ENCODE measurements at places on chromosomes 16 and 17.

DNA sequence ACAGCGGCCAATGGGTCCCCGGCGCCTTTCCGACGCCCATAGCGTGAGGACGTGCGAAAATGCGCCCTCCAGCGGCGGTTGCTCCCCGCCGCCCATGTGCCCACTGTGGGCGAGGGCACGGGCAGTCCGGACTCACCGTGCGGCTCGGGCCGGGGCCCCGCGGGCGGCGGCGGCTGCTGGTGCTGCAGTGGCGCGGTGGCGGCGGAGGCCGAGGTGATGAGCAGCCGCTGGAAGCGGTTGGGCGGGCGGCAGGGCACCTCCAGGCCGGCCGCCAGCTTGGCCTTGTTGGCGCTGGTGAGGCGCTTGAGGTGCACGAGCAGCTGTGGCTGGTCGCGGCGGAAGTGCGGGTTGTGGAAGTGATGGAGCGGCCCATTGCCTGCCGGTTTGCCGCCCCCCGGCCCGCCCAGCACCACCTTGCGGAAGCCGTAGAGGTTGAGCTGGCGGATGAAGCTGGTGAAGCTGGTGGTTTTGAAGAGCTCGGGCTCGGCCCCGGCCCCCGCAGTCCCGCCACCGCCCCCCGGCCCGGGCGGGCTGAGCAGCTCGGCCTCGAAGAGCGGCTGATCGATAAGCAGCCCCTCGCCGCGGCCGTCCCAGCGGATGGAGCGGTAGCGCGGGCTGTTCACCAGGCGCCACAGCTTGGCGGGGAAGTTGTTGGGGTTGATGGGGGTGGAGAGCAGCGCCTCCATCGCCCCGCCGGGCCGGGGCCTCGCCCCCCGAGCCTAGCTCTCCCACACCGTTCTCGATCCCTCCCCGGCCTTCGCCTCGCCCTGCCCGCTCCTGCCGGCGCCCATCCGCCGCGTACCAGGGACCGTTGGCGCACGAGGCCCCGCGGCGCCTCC lies at the start of gene HSF5:
Gene HSF5, minus strand, starts transcription at position 820 of the 839 bp plus-strand sequence. Its CDS starts 134 bp downstream, at position 686.
- no peak for DNase-seq

- no peak for DNase-seq
Observed at GRCh38 chr16:82031116-82032084, 3.7 kb upstream of the HSD17B2 start.

DNA sequence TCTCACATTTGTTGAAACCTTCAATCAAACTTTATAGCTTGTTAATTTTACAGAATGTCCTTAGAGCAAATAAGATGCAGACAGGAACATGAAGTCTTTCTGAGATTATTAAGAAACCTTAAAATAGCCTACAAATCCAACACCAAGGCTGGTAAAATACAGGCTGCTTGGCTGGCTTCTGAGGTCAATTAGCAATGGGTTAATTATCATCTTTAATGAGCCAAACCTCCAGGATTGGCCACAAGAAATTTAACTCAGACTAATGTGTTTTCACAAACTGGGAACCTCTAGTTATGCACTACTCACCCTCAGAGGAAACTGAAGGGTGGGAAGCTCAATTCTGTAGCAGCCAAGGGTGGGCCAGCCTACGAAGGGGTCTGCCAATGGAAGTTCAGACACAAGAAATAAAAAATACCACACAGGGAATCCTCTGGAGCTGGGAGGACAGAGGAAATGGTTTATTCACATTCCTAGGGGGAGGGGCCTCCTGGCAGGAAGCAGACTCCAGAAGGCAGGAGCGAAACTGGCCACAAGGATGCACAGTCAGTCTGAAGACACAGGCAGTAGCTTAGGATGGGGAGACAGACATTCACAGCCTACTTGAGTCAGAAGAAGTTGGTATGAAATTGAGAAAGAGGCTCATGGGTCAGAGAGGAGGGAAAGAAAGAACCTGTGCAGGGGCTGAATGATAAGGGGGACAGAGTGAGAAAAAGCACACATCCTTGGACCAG lies 36.1 kb downstream of the HIC1 start:
- no peak for DNase-seq

DNA sequence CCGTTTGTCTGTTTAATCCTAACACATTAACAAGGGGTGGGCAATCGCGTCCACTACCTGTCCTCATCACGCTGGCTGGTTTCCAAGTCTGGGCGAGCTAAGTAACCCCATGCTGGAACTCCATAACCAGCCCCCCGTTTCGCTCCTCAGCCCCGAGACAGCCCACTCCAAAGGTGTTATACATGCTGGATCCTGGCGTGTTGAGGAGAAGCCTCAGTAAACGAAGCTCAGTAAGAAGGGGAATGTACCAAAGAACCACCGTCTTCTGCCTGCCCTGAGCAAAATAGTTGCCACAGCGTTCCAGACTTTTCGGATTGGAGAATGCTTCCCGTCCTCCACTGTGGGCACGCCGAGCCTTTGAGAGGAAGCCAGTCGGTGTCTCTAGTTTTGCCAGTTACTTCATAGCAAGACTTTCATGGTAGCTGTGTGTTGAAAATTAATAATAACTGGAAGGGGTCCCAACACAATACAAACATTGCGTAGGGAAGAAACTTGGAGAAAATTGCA lies 16.1 kb upstream of the C17orf78 start:
- DNase-seq: no peak

DNA sequence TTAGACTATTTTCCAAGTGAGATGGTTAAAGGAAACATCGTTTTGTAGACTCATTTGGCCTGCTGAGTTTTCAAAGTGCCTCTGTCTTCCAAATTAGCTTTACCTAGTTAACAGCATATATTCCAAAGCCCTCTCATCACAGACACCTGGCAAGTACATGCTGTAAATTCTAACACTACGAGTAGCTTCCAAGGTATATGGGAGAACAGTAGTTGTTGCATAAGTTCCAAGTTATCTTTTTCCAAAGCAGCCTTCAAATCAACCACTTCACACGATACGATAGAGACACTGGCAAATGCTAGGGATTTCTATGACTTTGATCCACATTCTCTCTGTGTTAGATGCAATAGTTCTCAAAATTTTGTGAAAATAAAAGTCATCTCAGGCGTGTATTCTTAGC lies 299.3 kb downstream of the CNTNAP4 start:
- DNase-seq: no peak

DNA sequence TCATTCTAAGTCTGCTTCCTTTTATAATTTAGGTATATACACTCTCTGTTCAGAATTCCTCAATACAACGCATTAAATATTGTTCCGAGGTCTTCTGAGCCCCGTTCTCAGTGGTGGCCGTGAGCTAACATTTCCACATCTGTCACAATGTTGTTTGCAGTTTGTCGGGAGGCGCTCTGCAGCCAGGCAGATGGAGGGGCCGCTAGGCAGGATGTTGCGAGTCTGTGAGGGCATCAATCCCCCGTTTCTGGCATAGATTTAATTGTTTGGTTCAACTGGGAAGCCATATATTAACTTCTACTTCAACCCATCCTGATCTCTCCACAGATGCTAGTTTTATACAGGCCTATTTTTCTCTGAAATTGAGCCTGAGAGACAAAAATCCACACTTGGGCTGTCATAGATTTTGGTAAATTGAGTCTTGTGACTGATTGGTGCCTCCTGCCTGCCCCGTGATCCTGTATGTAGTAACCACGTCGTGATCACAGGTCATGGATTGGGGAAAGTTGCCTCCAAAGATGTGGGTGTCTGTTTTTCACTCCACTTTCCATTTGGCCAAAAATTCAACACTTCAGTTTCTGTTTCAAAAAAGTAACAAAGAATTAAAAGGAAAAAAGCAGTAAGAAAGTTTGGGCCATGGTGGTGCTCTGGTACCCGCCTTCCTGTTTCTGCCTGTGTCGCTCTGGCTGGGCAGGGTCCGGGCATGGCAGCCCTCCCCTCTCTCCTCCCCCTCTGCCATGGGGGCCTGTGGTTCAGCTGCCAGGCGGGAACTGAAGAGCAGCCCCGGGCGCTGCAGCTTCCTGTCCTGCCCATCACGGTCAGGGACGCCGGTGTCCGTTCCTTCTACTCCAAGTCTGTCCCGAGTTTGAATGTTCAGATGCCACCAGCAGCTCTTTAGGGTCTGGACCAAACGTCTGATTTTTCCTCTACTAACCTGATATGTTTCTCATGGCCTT lies 41.5 kb downstream of the RPTOR start:
- DNase-seq: no peak

DNA sequence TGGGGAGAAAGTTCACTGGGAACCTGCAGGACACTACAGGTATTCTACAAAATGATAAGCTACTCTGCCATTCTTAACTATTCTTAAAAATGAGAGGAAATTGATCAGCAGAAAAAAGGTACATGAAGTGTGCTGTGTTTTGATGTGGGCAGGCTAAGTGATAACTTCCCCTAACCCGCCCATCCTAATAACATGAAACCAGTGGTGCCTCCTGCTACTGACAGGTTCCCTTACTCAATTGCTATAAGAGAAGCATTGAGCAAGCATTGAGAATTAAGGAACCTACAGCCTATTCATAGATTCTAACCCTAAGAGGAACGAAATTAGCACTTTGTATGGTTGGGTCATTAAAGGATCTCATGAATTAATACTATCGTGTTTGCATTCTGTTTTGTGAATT lies 18.9 kb downstream of the XYLT1 start:
- DNase-seq: no peak

- DNase-seq: no peak
Observed at GRCh38 chr17:50420419-50421112, 5.5 kb upstream of the ACSF2 start.

- no peak for DNase-seq
Observed at GRCh38 chr17:62008294-62008693, 56.8 kb downstream of the MED13 start.

DNA sequence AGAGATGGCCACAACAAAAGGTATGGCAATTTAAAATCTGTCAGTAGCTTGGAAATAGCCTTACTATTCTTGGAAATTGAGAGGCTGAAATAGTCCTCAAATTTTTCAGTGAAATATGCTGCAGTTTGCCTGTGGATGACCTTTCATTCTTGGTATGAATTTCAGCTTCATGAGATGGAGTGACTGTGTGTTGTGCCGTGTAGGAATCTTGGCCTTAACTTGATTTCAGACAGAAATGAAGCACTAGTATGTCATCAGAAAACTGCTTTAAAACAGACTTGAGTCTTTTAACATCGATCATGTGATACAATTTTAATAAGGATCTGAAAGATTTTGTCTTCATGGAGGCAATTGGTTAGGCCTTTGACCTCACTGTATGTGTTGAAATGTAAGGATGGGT lies 247.2 kb downstream of the CNTNAP4 start:
- no peak for DNase-seq

DNA sequence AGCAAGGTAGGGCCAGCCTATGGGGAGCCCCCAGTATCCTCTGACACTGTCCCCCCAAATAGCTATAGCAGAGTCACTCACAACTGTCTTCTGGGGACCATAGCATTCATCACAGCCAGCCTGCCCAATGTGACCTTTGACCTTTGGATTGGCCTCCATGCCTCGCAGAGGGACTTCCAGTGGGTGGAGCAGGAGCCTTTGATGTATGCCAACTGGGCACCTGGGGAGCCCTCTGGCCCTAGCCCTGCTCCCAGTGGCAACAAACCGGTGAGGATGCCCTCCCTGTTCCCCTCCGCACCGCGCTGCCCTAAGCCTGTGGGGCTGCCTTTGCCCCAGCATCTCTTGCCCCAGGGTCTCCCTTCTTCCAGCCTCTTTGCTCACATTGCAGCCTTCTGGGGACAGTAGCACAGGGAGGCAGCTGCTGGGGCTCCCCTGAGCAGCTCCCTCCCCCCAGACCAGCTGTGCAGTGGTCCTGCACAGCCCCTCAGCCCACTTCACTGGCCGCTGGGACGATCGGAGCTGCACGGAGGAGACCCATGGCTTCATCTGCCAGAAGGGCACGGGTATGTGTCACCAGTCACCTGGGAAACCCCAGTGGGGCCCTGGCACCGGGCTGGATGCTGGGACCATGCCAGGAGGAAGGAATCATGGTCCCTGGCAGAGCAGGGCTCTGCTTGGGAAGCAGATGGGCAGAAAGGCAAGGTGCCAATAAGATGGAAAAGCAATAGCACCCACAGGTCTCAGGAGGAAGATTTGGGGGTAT lies 61.1 kb downstream of the MRC2 start:
- no peak for DNase-seq

DNA sequence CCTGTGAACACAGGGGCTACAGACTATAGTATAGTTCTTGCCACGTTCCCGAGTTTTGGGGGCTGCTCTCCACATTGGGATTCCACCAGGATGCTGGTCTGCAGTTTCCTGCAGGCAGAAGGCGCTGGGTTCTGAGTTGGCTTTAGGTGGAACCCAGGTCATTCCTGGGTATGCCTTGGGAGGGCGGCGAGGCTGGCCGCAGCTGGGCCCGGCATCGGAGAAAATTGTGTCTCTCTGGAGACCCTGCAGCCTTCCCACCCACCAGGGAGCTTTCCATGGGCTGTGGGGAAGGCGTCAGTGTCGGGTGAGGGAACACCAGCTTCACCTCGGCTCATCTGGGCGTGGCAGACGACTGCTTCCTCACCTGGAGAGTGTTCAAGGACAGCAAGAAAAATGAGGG lies 183.6 kb downstream of the RAB11FIP4 start:
- DNase-seq: no peak

DNA sequence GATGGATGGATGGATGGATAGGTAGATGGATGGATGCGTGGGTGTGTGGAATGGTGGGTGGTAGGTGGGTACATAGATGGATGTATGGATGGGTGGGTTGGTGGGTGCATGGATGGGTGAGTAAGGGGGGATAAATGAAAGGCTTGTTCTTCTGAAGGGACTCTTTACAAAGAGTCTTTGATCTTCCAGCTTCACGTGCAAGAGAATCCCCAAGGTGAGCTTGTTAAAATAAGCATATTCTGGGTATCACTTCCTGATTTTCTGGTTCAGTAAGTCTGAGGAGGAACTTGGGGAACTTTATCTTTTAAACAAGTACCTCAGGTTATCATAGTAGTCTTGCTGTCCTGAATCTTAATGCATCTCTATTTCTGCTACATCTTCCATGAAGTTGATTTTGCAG lies 639.1 kb downstream of the MAF start:
- no peak for DNase-seq

DNA sequence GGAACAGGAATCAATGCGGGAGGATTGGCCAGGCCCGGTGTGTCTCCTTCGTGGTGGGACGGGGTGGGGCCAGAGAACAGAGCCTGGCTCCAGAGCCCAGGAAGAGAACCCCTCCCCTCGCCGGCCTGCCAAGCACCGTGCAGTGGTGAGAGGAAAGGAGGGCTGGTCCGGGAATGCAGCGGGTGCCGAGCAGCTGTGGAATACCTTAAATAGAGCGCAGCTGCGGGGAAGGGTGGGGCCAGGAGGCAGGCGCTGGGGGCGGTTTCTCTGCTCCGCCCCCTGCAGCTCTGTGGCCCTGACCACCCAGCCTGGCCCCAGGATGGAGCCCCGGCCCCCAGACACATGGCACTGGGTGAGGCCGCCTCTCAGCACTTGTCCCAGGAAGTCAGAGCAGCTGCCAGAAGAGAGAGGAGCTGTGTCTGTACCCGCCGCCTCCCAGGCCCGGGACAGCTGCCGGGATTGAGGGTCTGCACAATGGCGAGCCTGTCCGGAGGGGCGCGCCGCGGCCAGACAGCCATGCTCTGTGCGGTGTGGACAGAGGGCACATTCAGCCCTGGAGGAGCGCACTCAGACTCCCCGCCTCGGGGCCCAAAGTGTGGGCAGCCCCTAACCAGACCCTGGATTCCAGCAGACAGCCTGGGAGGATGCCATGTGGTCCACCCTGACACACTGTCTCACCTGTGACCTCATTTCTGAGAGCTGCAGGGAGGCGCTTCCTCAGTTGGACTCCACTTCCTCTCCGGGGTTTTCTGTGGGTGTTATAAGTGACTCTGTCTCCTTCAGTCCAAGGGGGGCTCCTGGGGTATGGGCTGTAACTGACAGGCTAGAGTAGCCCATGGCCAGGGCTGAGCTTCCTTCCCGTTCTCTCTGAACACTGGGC lies 268.8 kb downstream of the SEC14L1 start:
- no peak for DNase-seq
